ENCODE measurements at places on chromosomes 5 and 9.

- no peak for DNase-seq
These were observed 103.2 kb upstream of the VCAN start for GRCh38 chr5:83368319-83368718.

DNA sequence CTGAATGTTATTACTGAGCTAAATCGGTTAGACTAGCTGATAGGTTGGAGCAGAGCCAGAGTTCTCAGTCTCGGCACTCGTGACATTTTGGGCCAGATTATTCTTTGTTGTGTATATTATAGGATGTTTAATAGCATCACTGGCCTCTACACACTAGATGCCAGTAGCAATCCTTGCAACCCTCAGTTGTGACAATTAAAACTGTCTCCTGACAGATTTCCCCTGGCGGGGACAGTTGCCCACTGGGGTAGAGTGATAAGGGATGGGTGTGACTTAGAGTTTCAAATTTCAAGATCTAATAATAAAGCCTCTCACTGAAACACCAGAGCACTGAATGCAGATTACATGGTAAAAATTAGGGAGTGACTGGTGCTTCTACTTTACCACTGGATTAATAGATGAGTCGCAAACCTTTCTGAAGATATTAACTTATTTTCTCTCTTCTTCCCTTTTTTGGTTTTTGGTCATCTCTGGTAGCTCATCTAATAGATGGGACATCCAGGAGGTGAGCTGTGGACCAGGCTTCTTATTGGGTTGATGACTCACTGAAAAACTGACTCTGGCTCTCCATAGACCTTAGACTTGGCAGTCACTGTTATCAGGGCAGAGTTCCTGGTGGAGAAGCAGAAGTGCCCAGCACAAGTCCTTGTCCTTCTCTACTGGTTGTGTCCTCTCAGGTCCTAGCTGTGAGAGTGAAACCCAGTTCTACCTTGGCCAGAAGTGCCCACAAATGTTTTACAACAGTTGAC lies 150.3 kb downstream of the UNC13B start:
- no peak for DNase-seq

DNA sequence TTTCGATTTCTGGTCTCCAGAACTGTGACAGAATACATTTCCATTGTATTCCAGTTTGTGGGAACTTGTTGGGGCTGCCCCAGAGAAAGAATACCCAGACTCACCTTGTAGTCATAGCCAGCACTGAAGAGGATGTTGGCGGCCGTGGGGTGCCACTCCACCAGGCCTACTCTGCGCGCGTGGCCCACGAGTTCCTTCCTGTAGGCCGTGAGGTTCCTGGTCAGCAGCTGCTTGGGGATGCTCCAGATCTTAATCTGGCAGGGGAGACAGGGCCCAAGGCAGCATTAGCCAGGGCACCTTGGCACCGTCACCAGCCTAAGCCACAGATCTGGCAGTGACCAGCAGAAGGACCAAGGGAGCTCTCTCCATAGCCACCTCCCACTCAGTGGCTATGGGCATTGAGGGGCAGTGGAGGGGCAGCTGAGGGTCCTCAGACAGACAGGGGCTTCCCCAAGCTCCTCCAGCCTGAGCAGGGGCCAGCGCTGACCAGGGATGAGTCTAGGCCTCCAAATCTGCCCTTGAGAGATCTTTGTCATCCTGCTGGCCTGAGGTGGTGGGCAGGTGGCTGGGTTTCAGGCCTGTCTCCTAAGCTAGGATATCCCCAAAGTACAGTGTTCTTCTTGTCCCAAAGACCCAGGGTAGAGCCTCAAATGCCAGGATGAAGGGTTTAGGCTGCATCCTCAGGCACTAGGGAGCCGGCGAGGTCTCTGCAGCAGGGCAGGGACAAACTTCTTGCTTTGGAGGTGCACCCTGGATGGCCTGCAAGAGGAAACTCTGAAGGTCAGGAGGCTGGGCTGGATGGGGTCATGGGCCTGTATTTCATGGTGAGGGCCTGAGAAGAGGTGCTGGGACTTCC lies 15.9 kb upstream of the TRIM14 start:
- DNase-seq = no peak

- no peak for DNase-seq
These were observed at the start of gene PCDHB5 for GRCh38 chr5:141135030-141135717. PCDHB5 (plus strand) TSS chr5:141135206; CDS start chr5:141135435, 229 bp downstream.

DNA sequence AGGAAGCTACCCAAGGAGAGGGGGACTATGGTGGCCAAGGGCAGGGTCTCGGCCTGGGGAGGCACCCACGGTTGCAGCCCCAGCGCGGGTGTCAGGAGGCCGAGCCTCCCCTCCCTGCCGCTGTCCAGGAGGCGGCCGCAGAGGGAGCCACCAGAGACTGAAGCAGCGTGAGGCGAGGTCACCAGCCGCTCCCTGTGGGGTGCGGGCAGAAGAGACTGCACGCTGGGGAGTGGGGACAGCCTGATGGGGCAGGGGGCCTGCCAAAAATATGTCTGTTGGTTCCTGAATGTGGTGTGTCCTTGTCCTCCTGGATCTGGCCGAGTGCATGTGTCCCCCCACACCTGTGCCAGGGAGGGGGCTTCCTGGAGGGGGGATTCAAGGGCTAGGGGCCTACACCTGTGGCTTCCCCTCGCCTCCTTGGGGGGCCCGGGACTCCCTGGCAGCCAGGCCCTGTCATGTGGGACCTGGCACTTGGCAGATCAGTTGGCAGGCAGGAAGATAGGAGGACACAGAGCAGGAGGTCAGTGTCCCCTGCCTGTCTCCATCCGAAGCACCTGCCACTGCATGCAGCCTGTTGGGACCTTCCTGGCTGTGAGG lies 131.2 kb downstream of the DAB2IP start:
- no peak for DNase-seq

DNA sequence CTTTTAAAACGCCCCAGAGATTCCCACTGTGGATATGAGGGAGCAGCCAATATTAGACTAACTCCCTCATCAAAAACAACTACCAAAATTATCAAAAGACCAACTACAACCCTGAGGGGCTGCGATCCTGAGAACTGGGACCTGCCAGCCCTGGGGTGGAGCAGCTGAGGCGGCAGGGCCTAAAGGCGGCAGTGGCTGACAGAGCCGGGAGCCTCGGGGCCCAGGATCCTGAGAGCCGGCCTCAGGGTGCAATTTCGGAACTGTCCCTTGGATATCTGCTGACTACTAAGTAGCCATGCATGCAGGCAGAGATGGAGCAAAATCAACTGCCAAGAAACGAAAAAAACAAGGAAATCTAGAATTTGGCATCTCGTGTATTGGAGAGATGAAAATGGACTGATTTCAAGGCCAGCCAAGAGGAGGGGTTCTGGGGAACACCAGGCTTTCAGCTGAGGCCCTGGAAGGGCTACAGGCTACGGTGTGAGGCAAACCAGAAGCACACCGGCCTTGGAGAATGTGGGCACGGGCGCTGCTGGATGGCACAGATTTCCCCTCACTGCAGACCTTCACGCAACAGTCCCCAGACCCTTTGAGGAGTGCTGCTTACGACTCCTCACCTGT lies 63.6 kb upstream of the UBAC1 start:
- no peak for DNase-seq

- DNase-seq = no peak
These were observed 296.2 kb downstream of the CTNND2 start for GRCh38 chr5:11607944-11608483.

- no peak for DNase-seq
These were observed 190.3 kb downstream of the DCP2 start for GRCh38 chr5:113166852-113167366.

DNA sequence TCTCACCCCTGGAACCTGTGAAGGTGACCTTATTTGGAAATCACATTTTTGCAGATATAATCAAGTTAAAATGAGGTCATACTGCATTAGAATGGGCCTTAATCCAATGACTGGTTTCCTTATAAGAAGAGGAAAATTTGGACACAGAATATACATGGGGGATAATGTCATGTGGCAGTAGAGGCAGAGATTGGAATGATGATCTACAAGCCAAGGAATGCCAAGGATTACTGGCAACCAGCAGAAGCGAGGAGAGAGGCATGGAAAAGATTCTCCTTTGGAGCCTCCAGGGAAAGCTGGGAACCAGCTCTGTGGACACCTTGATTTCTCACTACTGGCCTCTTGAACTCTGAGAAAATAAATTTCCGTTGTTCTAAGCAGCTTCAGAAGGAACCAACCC lies 20.2 kb upstream of the CEP78 start:
- DNase-seq = no peak

DNA sequence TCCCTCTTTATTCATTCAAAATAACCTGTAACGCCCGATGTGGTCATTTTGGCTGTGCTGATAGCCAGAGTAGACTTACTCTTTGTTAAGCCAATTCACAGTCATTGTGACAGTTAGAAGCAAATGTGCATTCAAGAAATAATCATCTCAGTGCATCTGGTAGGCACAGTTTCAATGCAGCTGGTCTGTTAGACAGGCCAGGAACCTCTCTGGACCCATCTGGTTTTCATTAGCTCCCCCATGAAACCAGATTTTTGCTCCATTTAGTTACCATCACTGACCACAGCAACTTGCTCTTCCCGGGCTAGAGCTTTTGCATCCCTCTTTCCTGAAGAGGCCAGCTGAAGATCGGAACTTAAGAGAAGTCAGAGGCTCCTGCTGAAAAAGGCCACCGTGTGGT lies 284.2 kb downstream of the NSG2 start:
- DNase-seq = no peak

GRCh38 chr5:65611524-65611923 lies 12.6 kb downstream of the TRIM23 start:
- no peak for DNase-seq

DNA sequence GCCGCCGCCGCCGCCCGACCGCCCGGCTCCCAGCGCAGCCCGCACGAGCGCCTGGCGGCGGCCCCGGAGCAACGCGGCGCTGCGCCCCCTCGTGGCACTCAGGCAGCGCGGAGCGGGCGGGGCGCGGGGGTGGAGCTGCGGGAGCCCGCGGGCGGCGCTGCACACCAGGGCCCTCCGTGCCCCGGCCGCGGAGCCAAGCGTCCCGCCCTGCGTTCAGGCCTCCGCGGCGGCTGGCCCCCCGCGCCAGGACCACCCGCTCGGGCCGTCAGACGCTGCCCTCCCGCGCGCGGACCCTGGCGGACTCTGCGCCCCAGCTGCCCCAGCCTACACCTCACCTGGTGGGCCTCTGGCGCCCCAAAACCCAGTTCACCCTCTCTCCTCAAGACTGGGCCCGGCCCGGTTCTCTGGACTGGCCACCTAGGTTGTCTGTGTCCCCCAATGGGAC lies at the start of gene RASGEF1C:
Gene RASGEF1C, minus strand, starts transcription at position 75 of the 445 bp plus-strand sequence. CDS start 71,159 bp downstream, outside the sequence.
- peak; percentile 71 for DNase-seq

DNA sequence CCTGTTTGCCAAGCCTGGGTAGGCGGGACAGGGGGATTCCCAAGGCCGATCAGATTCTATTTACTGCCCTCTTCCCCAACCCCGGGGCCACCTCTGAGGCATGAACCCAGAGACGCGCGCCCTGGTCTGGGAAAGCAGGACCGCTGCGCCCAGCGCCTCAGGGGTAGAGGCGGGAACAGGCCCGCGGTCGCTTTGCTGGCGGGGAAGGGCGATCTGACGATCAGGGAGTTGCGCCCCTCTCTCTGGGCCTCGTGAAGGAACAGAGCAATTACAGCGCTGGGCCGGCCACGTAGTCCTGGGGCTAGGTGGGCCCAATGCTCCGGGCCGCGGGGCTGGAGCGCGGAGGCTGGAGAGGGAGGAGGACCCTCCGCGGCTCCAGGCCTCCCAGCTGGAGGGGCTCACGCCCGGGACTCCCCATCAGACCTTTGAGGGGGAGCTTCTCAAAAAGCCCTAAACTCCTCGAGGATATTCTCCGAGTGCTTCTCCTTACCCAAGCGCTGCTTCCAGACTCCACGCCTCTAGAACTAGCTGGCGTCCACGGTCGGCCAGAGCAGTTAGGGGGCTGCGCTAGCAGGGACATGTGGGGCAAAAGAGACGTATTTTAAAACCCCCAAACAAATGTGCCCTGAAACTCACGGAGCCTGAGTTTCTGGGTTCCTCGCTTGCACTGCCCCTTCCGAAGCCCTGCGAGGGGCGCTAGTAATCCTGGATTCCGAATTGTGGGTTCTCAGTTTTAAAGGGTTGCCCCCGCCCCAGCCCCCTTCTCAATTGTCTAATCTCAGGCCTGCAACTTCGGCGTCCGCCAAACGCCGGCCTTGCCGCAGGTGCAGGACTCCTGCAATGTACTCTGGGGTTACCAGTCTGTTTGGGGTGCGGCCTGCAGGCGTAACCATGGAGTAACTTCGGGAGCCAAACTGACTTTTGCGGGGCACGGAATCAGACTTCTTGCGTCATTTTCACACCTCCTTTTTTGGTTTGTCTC lies 57.6 kb downstream of the TMEM174 start:
- no peak for DNase-seq

GRCh38 chr9:15693701-15694100 lies 140.9 kb downstream of the CCDC171 start:
- DNase-seq = no peak

DNA sequence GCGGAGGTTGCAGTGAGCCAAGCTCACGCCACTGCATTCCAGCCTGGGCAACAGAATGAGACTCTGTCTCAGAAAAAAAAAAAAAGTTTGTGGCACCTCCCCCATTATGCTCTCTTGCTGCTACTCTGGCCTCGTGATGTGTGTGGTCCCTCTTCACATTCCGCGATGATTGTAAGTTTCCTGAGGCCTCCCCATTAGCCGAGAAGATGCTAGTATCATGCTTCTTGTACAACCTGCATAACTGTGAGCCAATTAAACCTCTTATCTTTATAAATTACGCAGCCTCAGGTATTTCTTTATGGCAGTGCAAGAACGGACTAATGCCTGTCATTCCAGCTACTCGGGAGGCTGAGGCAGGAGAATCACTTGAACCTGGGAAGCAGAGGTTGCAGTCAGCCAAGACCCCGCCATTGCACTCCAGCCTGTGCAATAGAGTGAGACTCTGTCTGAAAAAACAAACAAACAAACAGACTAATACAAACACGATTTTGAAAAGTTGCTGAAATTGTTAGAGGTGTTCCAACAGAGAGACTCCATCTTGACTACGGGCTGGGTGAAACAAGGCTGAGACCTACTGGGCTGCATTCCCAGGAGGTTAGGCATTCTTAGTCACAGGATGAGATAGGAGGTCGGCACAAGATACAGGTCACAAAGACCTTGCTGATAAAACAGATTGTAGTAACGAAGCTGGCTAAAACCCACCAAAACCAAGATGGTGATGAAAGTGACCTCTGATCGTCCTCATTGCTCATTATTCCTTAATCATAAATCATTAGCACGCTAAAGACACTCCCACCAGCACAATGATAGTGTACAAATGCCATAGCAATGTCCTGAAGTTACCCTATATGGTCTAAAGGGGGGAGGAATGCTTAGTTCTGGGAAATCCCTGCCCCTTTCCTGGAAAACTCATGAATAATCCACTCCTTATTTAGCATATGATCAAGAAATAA lies 8.3 kb upstream of the AFF4 start:
- no peak for DNase-seq

- no peak for DNase-seq
These were observed 127.2 kb upstream of the FAM120A start for GRCh38 chr9:93324191-93324834.

- DNase-seq = no peak
These were observed 55.6 kb upstream of the EGFLAM start for GRCh38 chr5:38202741-38203140.

DNA sequence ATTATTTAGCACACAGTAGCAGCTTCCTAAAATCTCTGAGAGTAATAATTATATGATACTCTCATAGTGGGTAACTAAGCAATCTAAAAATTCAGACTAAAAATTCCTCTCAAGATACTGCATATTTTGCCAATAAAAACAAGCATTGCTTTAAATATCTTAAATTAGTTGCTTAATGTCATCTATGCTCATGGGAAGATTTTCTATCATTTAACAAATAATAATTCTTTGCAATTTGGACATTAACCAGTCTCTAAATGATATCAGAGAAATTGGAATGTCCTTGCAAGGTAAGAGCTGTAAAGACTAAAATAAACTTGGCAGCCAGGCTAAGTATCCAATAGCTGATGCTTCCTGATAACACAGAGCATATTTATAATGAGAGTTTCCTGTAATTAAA lies 221.8 kb downstream of the SNCAIP start:
- DNase-seq = no peak

GRCh38 chr5:56466136-56466816 lies 233.1 kb upstream of the ANKRD55 start:
- no peak for DNase-seq

Measured in activated CD8-positive, alpha-beta T cell treated with anti-CD3 and anti-CD28 coated beads, Interleukin-2, amount 10 ng/mL, durations not matched to agents 7 days and 5 days (primary cell).